ENCODE measurements at places on chromosomes 11 and 22.
A peak's percentile ranks its signal among the peaks of the same experiment; 100 is the strongest.

GRCh38 chr22:46067159-46068111, 82.9 kb upstream of the PPARA start:
- DNase-seq: no peak

DNA sequence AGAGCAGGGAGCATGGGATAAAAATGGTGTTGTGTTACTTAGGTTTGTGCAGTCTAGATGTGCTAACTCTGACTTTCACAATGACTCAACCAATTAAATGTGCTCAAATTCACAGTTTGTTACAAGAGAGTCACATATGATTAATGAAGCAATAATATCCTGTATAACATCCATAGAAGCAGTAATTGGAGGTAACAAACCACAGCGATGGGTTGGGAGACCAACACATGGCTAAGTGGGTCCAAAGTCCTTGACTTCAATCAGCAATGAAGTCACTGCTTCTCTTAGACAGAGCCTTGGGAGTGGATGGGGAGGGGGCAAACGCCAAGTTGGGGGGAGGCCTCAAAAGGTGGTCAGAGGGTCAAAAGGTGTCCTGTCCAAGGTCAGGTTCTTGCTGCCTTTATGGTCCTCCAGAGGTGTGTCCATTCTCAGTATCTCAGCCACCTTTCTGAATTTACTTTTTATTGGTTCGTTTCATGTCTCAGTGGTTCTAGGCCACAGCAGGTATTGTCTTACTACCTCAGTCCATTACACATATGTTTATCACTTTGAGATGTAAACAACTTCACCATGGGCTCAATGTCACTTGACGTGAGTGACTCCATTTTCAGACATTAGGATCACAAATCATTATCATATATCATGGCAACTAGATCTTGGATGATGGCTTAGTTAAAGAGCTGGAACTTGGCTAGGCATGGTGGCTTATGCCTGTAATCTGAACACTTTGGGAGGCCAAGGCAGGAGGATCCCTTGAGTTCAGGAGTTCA, 32.4 kb downstream of the SLN start:
- DNase-seq: no peak

- peak; percentile 37 for DNase-seq
Measured at GRCh38 chr11:114348200-114349191, 51.8 kb downstream of the C11orf71 start.

GRCh38 chr22:28027453-28028448, 108.7 kb upstream of the PITPNB start:
- DNase-seq: no peak

DNA sequence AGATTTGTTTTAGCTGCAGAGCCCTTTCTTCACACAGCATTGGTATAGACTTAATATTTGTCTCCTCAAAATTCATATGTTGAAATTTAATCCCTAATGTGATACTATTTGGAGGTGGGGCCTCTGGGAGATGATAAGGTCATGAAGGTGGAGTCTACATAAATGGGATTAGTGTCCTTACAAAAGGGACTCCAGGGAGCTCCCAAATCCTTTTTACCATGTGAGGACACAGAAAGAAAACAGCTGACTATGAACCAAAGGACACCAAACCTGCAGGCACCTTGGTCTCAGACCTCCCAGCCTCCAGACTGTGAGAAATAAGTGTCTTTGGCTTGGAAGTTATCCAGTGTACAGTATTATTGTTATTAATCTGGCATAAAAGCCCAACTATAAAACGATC, 10.2 kb downstream of the SLC35F2 start:
- no peak for DNase-seq

- no peak for DNase-seq
Measured at GRCh38 chr22:45228401-45228754, 12.3 kb downstream of the KIAA0930 start.

GRCh38 chr11:7672276-7672959, 882 bp downstream of the CYB5R2 start:
- DNase-seq: no peak

DNA sequence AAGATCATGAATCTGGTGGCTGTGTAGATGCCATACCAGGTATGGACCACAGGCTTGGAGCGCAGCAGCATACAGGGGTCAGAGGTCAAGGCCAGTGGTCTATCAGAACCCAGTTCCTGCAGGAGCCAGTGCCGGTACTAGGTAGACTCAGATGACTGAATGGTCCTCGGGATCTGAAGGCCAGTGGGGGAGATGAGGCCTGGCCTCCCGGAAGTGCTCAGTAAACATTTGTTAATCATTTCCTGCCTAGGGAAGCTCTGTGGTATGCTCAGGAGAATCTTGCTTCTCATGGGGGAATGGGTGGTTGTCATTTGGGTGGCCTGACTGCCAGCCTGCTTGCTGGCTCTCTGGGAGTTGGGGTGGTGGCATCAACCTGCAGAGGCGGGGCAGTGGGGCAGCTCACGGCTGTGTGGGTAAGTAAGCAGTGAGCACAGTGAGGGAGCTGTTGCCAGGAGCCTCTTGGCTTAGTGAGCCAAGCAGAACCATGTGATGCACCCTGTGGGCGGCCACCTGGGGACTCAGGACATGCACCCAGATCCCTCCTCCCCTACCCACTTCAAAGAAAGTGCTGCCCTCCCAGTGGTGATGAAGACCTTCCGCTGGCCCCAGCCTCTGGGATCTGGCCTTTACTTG, 33.0 kb downstream of the PTPRJ start:
- peak; percentile 84 for DNase-seq

GRCh38 chr22:19107730-19108074, 14.5 kb downstream of the DGCR2 start:
- DNase-seq: no peak

- DNase-seq: no peak
Measured at GRCh38 chr11:61266602-61267001, 25.6 kb downstream of the PGA5 start.

DNA sequence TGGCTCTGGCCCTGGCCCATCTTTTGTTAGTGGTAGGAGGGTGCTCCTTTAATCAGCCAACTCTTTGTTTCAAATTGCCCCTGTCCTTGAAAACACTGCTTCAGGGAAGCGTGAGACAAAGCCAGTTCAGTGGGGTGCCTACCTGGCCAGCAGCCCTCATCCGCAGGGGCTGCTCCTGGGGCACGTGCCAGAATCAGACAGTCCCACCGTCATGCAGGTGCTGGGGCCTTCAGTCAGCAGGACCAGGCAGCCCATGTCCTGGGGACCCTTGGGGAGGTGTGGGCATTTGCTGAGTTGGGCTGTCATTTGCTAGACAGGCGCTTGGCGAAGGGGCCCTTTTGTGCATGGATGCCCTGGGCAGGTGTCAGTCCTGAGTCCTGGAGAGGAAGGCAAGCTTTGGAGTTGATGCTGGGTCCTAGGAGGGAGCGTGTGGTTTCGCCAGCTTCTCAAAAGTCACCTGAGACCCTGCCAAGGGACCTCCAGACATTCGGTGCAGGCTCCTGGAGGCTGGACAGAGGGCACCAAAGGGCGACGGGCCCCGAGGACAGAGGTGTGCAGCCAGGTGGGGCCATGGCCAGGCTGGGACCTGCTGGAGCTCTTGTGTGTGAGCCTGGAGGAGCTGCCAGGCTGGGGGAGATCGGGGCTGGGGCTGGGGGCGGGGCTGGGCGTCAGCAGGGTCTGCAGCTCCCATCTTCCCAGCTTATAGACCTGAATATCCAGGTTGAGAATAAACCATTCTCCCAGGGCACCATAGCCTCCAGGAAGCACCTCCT, 15.0 kb upstream of the RTN4R start:
- no peak for DNase-seq

DNA sequence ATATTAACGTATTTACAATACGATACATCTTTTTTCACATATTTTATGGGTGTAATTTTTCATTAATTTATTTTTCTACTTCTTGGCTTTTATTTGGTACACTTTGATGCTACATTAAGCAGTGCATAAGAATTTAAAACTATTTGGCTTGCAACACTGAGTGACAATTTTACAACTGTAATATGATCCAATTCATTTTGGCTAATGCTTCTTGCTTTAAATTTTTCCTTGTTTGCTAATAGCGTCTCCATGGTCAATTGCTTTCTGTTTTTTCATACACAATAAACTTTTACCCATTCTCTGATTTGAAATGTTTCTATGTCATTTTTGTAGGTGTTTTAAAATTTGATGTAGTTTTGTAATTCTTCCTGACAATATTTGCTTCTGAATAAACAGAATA, 773.2 kb downstream of the FAM181B start:
- no peak for DNase-seq

DNA sequence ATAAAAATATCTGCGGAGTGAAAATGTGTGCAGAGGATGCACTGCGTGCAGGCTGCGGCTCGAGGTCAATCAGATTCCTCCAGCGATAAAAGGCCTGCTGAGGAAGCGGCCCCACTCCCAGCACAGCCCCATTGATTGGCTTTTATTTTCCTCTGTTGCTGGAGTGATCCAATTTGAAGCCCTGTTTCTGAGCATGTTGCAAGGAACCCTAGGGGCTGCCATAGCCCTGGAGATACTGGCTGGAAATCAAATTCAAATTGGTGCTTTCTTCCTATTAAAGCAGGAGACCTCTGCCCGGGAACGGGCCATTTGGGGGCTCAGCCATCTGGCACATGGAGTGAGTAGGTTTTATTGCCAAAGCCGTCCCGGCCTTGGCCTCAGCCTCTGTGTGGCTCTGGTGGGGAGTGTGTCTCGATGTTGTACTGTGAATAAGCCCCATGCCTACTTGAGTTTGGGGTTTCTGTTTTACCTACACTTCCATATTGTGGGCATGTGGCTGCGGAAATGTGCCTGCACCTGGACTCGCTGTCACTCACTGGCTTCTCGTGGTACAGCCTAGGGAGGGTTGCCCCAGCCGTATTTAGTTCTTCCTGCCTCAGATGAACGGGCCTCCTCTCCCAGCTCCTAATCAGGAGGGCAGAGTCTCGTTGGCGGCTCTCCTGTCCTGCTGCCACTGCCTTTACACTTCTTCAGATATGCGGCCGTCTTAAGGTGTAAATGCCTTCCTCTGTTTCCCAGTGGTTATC, 25.6 kb downstream of the PARVB start:
- no peak for DNase-seq

GRCh38 chr11:725624-726202, 19.7 kb downstream of the EPS8L2 start:
- DNase-seq: no peak

DNA sequence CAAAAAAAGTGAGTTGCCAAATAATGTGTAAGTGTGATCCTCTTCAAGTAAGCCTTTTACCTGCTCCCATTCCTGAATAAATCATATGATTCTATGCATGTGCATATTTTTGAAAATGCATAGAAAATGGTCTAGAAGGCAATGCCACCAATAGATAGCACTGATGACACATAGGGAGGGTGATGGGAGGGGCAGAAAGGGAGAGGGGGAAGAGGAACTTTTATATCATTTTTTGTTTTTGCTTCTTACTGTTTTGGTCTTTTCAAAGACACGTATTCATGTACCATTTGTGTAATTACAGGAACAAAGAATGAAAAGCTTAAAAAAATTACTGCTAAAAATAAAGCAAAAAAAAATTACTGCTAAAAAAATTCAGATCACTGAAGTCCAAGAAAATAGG, 60.8 kb downstream of the C11orf58 start:
- DNase-seq: no peak

DNA sequence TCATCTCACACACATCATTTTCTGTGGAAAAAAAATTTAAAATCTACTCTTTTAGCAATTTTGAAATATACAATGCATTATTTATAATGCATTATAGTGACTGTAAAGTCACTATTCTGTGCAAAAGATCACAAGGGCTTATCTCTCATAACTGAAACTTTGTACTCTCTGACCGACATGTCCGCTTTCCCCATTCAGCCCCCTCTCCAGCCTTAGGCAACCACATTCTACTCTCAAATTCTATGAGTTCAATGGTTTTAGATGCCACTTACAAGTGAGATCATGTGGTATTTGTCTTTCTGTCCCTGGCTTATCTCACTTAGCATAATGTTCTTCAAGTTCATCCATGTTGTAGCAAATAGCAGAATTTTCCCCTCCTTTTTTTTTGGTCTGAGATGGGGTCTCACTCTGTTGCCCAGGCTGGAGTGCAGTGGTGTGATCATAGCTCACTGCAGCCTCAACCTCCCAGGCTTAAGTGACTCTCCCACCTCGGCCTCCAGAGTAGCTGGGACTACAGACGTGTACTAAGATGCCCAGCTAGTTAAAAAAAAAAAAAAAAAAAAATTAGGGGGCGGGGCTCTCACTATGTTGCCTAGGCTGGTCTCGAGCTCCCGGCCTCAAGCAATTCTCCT, 44.5 kb downstream of the SYN3 start:
- DNase-seq: no peak

GRCh38 chr11:134120143-134120850, 51.4 kb downstream of the JAM3 start:
- no peak for DNase-seq

GRCh38 chr11:34178209-34178821, 72.9 kb downstream of the NAT10 start:
- no peak for DNase-seq

GRCh38 chr11:10824888-10825287, 16.2 kb upstream of the EIF4G2 start:
- no peak for DNase-seq

- DNase-seq: no peak
Measured at GRCh38 chr11:120554766-120555432, 43.4 kb downstream of the GRIK4 start.

DNA sequence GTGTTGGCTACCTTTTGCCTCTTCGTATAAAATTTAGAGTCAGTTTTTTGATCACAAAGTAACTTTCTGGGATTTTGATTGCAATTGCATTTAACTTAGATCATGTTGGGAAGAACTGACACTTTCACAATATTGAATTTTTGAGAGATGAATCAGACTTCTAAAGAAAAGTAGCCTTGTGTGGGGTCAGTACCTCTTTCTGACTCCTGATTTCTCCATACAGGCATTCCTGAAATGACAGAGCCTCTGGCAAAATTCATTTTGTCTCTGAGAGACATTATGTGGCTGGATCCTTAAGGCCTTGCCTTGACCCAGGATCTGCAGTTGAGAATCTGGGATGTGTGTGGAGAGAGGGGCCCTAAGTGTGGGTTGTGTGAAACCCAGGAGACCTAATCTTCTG, 37.8 kb downstream of the PPFIBP2 start:
- DNase-seq: no peak

DNA sequence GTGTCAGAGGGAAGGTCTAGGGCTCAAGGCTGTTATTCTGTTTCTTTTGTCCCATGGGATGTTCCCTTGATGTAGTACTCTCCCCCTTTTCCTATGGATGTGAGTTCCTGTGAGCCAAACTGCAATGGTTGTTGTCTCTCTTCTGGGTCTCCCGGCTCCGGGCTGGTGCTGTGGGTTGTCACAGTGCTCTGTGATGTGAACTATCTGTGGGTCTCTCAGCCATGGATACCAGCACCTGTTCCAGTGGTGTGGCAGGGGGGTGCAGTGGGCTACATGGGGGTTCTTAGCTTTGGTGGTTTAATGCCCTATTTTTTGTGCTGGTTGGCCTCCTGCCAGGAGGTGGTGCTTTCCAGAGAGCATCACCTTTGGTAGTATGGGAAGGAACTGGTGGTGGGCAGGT, 941.1 kb downstream of the KCNA4 start:
- no peak for DNase-seq

DNA sequence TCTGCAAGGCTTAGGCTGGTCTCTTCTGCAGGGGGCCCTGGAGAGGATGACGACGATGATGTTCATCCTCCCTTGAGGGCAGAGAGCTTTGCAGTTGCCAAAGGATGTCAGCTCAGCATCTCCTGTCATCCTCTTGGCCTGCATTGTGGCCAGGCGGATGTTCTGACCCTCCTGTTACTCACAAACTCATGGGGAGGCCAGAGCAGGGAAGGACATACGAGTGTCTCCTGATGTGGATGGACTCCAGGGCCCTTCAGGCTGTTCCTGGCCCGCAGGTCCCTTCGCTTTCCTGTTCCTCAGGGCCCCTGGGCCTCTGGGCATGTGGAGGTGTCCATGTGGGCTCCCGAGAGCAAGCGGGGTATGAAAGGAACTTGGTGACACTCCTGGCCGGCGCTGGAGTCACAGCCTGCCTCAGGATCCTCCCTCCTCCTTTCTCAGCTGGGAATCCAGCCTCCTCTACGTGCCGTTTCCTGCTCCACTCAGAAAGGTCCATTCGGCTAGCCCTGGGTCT, 8.5 kb downstream of the ADORA2A start:
- DNase-seq: no peak

Measured in activated CD4-positive, alpha-beta T cell treated with anti-CD3 and anti-CD28 coated beads, Interleukin-2, Interleukin-4, amounts not matched to agents 100 ng/mL and 50 ng/mL, durations not matched to agents 16 hours and 8 hours (primary cell).